CD4-positive, alpha-beta T cell treated with Interleukin-15 for 4 hours (primary cell): ENCODE measurements at places on chromosomes 4 and X.

- DNase-seq = no peak
Observed at GRCh38 chrX:7218321-7219152, 70.6 kb upstream of the PUDP start.

DNA sequence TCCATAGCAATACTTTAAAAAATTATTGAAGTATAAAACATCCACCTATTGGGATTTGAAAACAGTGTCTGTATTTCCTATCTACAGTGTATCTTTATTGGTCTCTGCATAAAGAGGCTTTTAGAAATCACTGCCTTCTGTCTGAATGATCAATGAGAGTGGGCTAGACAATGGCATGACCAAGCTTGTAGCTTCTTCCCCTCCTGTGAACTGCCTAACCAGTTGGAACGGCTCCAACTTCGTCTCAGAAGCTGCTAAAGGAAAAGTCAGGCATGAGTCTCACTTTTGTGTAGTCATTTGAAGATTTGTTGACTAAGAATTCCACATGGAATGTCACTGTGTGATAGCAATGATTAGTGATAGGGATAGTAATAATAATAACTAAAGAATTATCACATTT lies 64.2 kb downstream of the INTS12 start:
- DNase-seq = no peak

DNA sequence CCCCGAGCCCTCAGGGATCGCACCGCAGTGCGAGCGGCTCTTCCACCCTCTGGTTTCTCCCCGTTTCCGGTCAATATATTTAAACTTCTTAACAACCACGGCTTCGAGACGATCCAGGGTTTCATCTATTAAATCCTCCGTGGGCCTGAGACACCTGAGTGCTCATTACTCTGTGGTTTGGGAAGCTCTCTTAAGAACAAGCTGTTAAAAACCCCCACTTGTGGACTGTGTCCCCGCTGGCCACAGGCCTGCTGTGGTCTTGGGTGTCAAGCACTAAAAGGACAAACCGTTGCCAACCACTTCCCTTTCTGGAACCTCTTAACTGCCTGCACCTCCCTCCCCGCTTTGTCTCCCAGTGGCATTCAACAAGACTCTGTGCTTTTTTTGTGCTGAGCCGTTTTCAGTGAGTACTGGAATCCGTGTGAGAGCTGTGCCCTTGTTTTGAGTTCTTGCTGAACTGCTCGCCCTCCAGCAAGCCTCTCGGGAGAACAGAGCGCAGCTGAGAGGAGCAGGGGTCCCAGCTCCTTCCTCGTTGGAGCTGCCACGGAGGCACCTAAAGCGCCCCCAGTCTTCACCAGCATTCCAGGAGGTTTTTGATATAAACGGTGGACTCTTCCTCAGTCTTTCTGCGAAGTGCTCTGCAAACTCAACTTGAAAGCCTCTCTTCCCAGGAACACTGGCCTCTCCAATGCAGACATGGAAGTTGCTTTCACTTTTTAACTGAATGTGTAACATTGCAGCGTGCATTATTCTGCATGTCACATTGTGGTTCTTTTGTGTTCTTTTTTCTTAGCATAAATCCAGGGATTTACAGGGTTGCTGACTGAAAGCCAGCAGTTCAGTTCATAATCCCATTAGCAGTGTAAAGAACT lies 691 bp upstream of the IGFBP7 start:
- DNase-seq = no peak

GRCh38 chr4:154485127-154485773 lies 6.3 kb downstream of the DCHS2 start:
- no peak for DNase-seq

GRCh38 chr4:173205656-173206055 lies 37.0 kb downstream of the GALNT7 start:
- DNase-seq = no peak

GRCh38 chr4:46894826-46895225 lies 14.2 kb downstream of the COX7B2 start:
- no peak for DNase-seq

DNA sequence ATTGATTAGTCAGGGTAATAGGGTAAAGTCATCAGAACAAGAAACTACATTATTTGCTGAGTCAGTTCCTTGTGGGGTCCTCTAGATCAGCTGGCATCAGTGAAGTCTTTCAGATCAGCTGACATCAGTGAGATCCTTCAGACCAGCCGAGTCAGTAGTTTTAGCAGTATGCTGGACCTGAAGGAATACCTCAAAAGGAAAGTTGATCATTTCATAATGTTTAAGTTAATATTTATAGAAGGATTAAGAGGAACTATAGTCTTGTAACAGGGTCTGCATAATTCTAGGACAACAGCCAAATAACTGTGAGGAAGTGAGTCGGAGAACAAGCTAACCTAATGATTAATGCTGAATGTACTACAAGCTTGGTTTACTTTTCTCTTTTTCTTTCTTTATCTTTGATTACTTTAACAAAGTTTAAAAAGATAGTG lies 958 bp upstream of the UGT2B7 start:
- DNase-seq = no peak

GRCh38 chr4:120918788-120919187 lies 3.7 kb downstream of the PRDM5 start:
- no peak for DNase-seq

DNA sequence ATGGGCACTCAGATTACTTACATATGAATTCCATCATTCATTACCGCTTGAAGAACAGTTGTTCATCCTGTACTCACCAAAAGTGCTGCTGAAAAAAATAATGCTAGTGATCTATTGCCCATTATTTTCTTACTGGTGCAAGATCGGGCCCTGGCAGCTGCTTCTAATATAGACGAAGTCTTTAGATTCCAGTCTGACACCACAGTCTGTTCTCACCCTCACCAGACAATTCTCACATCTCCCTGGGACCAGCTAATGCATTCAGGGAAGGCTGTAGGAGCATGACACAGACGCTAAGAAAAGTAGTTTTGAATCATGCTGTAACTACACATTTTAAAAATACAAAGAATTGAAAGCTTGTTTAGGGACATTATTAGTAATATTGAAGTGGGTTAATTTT lies 13.8 kb downstream of the GEMIN8 start:
- no peak for DNase-seq

- no peak for DNase-seq
Observed at GRCh38 chr4:30722359-30723200, 2.4 kb downstream of the PCDH7 start.

DNA sequence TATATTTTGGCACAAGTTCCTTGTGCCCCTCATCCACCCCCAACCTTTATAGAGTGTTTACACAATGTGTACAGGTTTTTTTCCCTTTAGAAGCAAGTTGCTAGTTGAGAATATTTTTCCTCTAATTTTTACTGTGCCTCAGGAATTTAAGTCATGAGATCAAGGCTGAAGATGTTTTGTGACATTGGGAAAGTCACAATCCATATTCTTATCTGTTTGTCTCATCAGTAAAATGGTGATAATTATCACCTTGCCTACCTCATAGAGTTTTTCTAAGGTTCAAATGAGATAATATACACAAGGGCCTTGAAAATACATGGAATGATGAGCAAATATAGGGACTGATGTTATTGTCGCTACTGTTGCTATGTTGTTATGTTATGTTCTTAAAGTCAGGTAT lies 109.6 kb upstream of the DIAPH2 start:
- no peak for DNase-seq

DNA sequence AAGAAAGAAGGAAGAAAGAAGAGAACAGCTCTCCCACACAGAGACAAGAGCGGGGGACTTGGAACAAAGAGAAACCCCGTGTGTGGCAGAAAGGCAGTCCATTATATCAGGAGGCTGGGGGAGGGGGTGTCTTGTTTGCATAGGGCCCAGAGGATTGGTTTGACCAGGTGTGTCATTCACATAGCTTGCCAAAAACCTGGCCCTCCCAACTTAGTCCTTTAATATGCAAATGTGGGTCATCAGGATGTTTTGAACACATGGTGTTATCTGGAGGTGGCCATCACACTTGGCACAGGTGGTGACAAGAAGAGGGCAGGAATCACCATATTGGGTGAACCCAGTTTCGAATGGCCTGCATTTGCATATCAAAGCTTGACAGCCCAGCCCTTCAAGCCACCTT lies 111.7 kb downstream of the LINC00632 start:
- no peak for DNase-seq

DNA sequence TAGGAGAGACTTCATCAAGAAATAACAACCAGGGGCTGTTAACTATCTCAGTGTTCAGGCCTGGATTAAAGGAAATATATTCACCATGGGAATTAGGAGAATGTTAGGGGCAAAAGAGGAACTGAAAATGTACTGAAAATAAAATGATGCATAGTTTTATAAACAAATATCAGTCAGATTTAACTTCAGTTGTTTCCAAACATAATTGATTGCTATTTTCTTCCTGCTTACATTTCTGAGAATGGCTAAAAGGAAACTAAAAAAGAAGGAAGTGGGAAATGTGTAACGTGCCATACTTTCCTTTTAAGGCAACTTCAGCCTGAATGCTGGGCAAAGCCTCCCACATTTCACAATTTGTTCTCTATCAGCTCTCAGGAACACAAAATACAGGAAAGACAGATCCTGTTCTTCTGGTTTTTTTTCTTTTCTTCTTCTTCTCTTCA lies 178.1 kb downstream of the MAML3 start:
- no peak for DNase-seq

DNA sequence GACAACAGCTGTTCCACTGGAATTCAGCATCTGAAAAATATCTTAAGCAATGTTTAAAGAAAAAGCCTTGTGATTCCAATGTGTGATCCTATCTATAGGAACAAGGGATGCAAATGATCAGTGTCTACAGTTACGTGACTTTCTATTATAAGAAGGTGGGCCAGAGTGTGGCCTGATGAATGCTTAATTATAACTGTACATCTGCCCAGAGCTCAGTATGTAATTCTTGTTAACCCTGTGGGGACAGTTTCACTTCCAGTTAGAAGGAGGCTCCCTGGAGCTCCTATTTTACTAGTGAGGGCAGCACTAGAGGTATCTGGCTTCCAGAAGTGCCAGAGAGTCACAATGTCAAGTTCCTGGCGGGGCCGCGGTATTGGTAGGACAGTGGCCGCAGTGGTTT lies 288.5 kb downstream of the USP46 start:
- DNase-seq = no peak

DNA sequence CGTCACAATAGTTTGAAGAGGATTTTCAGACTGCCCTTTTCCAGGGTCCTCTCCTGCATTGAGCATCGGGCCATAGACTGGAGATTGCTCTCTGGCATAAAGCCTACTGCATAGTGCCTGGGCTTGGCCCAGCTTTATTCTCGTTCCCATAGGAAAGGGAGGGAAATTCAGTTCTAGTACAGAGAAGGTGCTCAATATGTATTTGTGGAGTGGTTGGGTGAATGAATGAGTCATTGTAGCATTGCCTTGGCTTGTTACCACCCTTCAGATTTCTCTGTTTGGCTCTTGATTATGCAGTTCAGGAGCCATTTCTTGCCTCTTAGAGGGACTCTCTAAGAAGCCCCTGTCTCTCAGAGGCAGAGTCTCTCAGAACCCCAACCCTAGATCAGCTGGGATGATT lies 2.6 kb downstream of the TMEM35A start:
- DNase-seq = no peak

GRCh38 chr4:684623-685327 lies 4.2 kb downstream of the SLC49A3 start:
- DNase-seq = no peak

GRCh38 chr4:101855239-101855638 lies 64.7 kb downstream of the BANK1 start:
- DNase-seq = no peak

DNA sequence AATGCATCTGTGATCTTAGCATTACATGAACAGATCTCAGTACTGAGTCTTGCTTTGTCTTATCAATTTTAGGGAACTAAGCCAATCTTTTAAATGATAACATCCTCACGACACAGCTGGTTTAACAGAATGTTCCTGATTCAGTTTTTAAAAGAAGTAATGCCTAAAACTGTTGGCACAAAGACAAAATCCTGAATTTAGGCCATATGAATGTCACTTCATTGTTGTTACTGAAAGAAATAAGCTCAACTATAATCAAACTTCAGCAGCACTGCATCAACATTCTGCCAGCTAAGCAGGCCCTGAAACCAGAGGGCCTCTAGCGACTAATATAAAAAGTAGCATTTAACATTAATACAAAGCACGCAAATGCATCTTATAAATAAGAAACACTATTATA lies 130.6 kb downstream of the FRYL start:
- DNase-seq = no peak

DNA sequence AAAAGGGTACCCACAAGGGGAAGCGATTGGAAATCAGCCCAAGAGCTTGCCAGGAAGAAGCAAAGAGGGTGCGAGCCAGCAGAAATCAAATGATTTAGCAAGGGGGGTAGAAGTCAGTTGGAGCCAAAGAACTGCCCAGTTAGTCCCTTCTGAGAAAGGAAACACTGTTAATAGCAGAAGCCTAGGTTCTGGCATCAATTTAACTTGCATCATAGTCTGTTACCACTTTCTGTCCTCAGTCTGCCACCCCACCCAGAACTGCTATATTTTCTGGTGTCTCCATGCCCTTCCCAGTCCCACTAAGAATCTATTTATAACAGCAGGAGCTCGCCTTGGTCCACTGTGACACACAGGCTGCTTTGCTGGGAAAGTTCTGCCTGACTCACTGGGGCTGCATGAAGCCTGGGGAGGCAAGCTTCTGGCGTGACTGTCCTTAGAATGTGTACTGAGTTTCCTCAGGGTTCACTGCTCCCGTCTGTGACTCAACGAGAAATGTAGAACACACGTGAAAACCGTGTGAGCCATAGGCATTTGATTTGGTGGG lies 157.8 kb upstream of the TTC29 start:
- DNase-seq = no peak

DNA sequence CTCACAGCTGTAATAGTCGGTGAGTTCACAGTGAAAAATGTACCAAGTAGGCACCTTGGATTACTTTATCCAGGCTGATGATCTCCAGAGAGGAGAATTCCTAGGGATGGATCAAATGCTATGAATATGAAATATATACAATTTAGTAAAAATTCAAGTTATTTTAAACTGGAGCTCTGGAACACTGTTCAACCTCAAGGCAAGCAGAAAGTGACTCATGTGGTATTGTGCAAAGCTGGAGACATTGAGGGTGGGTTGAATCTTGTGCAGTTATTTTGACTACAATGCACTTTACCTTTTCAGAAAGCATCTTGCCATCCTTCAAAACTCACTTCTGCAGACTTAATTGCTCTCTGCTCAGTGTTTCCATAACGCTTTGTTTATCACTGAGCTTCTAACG lies 43.4 kb downstream of the OSTC start:
- no peak for DNase-seq

GRCh38 chr4:184732126-184732525 lies 1.8 kb downstream of the CENPU start:
- DNase-seq = no peak

DNA sequence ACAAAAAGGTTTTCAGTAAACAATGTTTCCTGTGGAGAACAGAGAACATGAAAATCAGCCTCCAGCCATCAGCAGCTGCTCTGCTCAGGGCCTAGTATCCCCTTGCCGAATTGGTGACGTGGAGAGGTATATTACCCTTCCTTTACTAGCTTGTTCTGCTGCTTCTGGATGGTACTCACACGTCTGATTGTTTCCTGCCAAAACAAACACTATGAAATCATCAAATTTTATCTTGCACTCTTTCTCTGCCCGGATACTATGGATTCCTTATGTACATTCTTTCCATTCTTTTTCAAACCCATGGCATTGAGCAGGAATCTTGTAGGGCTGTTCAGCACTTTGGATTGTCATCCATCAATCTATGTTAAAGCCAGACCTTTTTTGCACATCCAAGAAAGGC lies 18.8 kb upstream of the METAP1 start:
- no peak for DNase-seq
